ENCODE measurements at places on chromosomes 1 and 21.

- DNase-seq, result no peak
Observed at GRCh38 chr1:53285969-53286760, 41.7 kb downstream of the LRP8 start.

- DNase-seq, result peak; percentile 25
Observed at GRCh38 chr1:7387053-7387927, 383.8 kb upstream of the VAMP3 start.

GRCh38 chr1:91513160-91513559 is 12.5 kb downstream of the CDC7 start:
- DNase-seq, result no peak

DNA sequence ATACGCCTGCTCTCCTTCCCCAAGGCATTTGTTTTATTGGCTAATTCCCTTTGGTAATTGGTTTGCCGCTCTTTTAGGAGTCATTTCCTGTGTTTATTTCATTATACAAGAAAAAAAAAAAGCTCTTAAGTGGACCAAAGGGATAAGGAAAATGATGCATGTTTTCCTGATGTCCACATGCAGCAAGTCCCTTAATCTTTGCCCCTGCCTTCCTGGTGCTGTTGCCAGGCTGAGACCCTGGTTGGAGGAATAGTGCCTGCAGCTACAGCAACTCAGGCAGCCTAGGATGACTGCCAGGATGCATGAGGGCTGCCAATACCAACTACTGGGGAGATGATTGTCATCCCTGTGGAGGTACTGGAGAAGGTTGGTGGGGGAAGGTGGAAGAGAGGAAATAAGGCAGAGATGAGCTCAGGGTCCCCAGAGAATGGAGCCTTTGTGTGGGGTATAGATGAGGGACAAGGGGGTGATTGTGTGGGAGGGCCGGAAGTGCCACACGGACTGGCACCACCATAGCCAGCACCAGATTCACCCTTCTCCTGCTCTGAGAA is 6.1 kb upstream of the GATAD2B start:
- no peak for DNase-seq

DNA sequence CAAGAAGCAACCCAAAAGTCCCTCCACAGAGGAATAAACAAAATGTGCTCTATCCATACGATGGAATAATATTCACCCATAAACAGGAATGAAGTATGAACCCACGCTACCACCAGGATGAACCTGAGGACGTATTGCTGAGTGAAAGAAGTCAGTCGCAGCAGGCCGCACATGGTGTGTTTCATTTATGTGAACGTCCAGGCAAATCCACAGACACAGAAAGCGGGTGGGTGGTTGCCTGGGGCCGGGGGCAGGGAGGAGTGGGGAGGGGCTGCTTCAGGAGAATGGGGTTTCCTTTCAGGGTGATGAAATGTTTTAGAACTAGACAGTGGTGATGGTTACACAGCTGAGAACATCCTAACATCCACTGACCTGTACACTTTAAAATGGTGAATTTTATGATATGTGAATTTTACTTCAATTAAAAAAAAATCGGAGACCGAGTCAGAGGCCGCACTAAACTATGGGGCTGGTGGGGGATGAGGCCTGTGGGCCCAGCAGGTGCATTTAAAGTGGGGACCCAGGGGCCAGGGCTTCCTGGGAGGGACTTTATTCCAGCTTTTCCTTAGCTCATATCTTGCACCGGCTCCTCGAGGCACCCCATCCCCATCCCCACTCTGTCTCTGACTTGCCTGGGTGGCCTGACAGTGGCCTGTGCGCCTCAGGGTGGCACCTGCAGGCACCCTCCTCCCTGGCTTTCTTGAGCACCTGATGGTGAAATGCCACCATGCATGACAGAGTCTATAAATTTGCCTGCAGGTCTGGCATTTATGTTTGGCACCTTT is 392.6 kb upstream of the VAMP3 start:
- DNase-seq, result peak; percentile 18

DNA sequence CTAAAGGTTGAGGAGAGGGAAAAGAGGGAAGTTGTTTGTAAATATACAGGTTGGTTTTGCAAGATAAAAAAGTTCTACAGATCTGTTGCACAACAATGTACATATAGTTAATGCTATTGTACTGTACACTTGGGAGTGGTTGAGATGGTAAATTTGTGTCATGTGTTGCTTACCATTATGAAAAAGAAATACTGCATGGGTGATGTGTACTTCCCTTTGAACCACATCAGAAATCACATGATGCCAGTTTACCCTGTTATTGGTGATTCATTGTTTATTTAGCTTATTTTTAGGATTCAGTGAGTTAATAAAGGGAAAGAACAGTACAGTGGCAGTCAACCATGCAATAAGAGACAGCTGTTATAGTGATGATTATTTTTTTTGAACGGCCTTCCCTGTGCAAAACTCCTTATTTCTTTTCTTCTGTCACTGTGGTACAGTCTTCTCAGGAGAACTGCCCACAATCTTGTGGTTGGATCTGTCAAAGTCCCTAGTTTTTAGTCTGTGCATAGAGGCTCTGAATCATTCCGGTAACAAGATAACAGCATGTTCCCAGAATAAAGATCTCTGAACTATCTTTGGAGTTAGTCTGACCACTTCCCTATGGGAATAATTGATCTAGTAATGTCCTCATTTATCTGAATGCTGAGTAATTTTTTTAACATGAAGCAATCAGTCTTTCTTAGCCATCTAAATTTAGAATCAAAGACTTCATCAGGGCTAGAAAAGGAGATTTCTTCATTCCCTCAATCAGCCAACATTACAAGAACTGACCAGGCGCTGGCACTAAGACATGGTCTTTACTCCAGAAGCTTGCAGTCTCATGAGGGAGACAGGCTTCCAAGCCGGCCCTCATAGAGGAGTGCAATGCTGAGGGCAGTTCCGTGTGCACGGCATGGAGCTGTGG is 84.2 kb downstream of the SH3GLB1 start:
- DNase-seq, result no peak

DNA sequence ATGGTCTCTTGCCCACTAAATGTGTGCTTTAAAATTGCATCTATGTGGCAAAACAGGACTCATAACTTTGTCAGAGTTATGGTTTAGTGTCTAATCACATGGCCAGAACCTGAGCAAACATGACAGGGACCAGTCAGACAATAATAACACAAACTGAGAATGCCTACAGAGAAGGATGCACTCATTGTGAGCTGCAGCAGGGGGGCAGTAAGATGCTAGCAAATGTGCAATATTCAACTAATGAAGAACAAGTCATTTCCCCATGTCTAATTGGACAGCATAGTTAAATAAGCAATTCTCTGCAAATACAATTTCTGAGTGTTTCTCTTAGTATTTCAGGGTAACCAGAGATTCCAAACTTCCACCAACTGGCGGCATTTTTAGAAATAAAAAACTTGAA is 30.8 kb downstream of the SPAG17 start:
- no peak for DNase-seq

- no peak for DNase-seq
Observed at GRCh38 chr1:37085393-37085792, 51.1 kb upstream of the GRIK3 start.

DNA sequence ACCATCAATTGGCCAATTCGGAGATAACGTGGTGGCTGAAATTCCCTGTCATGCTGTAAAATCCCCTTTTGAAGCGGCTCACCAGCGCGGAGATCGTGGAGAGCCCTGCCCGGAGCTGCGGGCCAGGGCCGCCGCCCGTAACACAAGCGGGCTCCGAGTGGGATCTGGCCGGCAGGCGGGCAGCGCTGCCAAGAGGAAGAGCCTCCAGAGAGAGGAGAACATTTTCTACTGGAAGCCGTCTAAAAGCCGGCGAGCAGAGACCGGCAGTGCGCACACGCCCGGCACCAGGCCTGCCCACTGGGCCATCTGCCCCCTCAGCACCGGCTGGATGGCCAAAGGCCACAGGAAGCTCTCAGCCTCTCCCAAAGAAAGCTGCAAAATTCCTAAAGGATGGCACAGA is 15.5 kb downstream of the SSBP3 start:
- no peak for DNase-seq

DNA sequence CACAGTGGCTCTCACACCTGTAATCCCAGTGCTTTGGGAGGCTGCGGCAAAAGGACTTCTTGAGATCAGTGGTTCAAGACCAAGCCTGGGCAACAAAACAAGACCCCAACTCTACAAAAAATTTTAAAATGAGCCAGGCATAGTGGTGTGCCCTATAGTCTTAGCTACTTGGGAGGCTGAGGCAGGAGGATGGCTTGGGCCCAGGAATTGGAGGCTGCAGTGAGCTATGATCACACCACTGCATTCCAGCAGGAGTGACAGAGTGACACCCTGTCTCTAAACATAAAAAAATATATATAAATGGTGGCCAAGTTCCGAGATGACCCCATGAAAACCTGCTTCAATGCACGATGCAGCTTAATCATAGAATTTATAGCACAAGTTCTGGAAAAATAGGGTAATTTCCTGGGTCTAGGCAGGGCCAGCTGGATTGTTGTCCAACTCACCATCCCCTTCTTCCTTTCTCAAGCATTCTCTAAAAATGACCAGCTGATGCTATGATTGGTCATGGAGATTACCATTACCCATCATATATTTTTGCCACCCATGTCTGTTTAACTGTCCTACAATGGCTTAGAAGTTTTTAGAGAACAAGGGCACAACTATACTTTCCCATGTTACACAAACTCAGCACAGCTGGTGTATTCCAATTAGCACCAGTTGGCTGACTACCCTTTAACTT is 5.3 kb upstream of the GNPAT start:
- no peak for DNase-seq

DNA sequence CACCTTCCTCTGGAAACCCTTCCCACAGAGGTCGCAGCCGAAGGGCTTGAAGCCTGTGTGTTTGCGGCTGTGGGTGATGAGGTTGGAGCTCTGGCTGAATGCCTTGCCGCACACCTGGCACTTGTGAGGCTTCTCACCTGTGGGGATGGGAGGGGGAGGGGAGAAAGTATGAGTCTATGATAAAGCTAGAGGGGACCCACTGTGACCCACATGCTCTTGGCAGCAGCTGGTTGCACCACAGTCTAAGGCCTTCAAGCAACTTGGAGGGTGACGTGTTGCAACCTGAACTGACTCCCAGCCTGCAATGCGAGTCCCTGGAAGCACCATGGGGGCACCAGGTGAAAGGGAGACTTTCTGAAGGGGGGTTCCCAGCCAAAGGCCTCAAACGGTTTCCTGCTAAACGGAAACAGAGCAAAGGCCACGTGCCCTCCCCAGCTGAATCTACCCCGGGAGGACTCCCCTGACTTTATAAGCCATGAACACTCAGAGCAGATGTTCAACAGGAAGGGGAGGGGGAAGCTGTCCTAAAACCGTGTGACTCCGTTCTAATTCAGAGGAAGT is 10.6 kb downstream of the GFI1 start:
- DNase-seq, result peak; percentile 74

GRCh38 chr1:111145542-111145941 is 5.5 kb downstream of the CEPT1 start:
- no peak for DNase-seq

- no peak for DNase-seq
Observed at GRCh38 chr1:65055747-65056146, 89.4 kb upstream of the JAK1 start.

GRCh38 chr1:38746941-38747600 is 112.5 kb downstream of the RRAGC start:
- no peak for DNase-seq

GRCh38 chr1:84164567-84165021 is 20.5 kb downstream of the PRKACB start:
- no peak for DNase-seq

GRCh38 chr1:38724160-38725131 is 135.1 kb downstream of the RRAGC start:
- DNase-seq, result no peak

DNA sequence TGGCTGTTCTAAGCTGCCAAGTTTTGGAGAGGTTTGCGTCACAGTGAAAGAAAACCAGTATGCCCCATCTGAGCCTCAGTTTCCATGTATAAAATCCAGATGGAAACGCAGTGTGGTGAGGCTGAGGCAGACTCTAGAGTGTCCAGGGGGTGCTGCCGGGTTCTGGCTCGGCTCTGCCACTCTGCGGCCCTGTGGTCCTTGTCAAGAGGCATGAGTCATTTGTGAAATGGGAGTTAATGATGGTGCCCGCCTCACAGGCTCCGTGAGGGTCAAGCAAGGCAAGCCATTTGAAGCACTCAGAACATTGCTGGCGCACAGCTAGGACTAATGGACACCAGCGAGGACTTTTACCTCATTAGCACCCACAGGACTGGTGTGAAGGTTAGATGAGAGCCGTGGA is 214.3 kb downstream of the PTPRU start:
- no peak for DNase-seq

DNA sequence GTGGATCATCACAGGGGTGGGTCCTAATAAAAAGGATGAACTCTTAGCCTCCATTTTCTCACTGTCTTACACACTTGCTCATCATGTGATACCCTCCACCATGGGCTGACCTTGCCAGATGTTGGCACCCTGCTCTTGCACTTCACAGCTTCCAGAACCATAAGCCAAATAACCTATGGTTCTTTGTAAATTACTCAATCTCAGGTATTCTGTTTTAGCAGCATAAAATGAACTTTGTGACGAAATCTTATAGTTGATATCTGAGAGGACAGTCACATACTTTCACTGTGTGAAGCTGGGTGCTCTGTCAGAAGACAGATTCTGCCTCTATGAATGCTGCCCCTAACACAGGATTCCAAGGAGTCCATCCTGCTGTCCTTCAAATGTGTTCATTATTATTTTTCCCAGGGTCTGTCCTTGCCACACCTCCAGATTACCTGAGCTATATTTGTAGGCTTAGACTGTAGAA is 13.8 kb downstream of the DUSP10 start:
- DNase-seq, result no peak

GRCh38 chr21:19011451-19011850 is 607.9 kb upstream of the TMPRSS15 start:
- DNase-seq, result no peak

DNA sequence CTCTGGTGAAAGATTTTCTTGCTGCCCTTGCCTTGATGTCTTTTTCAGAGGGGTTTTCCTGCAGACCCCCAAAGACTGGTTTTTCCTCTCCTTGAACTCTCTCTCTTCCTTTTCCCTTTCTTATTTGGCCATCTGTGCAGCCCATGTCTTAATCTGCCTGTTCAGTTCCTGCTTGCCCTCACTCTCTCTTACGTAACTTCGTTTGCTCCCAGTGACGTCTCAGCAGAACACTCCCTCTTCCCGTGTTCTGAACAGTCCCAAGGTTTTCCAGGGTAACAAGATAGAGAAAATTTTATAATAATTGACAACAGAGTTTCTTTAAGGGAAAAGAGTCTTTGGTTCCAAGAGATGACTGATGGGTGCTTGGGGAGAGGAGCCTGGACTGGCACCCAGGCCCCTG is 109.1 kb upstream of the LMO4 start:
- no peak for DNase-seq

GRCh38 chr1:26627954-26628353 is 67.9 kb upstream of the ARID1A start:
- DNase-seq, result no peak

- DNase-seq, result no peak
Observed at GRCh38 chr1:182555493-182555892, 33.6 kb downstream of the RNASEL start.

DNA sequence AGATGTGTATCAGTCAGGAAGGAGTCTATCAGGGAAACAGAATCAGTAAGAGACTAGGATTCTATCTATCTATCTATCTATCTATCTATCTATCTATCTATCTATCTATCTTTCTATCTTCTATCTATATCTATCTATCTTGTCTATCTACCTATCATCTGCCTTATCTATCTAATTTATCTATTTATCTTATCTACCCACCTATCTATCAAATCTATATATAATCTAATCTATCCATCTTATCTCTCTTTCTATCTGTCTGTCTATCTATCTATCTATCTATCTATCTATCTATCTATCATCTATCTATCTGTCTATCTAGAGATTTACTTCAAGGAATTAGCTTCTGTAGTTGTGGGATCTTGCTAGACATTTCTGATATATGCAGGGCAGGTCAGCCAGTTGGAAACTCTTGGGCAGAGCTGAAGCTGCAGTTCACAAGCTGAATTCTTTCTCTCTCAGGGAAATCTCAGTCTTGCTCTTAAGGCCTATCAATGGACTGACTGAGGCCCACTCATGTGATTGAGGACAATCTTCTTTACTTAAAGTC is 140.2 kb upstream of the JUN start:
- DNase-seq, result no peak
